ENCODE measurements at places on chromosomes 16 and 17. TPM values are rescaled to one million over a fixed set of nuclear protein-coding genes. Genes with fewer than 3 reads are reported as not detected.

The EME1 gene
- total RNA-seq: 10.9 TPM

The SSTR5 gene
- total RNA-seq: not detected

The HSPB9 gene
- not detected for total RNA-seq

The CD300C gene
- total RNA-seq: not detected

All from smooth muscle cell of trachea (primary cell).